Suprapubic skin (tissue), 4 donors: ENCODE measurements at places on chromosomes 7 and 10. TPM values are rescaled to one million over a fixed set of nuclear protein-coding genes. Genes with fewer than 3 reads are reported as not detected.

ADAMTS14 gene
- 0.32 TPM for total RNA-seq

GPRIN2 gene
- total RNA-seq: 41.8 TPM

PRTFDC1 gene
- total RNA-seq: 0.76 TPM

SLC35G1 gene
- total RNA-seq: 3.6 TPM

NKX1-2 gene
- 3.3 TPM for total RNA-seq

LRRC18 gene
- not detected for total RNA-seq

GPR158 gene
- not detected for total RNA-seq

DNA sequence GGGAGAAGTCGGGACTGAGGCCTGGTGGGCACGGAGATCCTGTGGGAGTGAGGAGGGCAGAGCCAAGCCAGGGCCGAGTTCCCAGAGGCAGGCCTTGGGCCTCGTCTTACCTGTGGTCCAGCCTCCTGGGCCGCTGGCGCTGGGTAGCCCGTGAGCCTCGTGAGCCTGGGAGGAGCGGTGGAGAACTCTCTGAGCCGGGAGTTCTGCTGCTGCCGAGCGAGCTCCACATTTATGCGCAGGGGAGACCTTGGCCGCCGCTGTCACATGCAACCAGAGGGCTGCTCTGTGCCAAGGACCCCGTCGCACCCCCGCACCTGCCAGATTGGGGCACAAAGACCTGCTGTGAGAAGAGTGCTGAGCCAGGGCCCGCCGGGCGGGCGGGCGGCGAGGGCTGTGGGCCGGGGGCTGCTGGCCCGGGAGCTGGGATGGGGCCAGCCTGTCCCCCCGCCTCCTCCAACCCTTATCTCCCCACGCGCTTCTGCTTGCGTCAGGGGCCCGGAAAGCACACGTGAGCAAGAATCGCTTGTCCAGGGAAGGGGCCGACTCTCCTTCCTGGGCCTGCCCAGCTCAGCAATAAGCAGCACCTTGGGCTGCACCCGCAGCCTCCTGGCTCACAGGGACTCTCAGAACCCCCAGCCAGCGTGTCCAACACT, 10.2 kb downstream of the VENTX start:
- no peak overlapping the region for H3K27ac ChIP-seq
- no peak for DNase-seq
- H3K4me3 ChIP-seq: no peak overlapping the region
- H3K4me1 ChIP-seq: no peaks in the 10 kb centered on the region

- no peak overlapping the region for H3K27ac ChIP-seq
- H3K36me3 ChIP-seq: no peaks in the 10 kb centered on the region
- no peaks in the 10 kb centered on the region for H3K27me3 ChIP-seq
- DNase-seq: no peak
- H3K4me3 ChIP-seq: no peak overlapping the region
- no peaks in the 10 kb centered on the region for H3K4me1 ChIP-seq
Measured at GRCh38 chr7:94832051-94832450, 75.3 kb upstream of the PPP1R9A start.

DNA sequence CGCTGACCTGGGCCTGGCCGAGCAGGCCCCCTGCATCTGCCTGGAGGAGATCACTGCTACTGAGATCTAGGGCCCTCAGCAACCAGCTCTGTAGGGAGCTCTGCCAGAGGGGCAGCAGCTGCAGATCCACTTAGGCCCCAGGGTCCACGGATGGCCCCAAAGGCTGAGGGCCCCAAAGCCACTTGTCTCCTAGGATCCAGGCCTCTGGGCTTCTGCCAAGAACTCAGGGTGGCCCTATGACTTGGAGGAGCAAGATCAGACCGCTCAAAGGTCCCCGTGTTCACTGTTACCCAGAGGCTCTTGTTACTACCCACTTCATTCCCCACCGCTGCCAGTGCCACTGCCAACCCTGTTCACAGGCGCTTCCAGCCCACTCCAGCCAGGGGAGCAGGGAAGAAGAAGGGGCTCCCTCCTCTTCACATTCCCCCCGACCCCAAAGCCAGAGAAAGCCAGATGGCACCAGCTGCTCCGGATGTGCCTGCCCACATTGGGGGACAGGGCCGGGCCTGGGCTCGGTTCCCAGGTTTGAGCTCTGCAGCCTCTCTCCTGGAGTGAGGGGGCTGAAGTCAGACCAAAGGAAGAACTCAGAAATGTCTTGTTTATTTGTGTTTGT, 7.6 kb downstream of the LZTS2 start:
- no peak overlapping the region for H3K27ac ChIP-seq
- H3K4me3 ChIP-seq: no peak overlapping the region
- H3K27me3 ChIP-seq: no peaks in the 10 kb centered on the region
- peaks cover 45% of the 10 kb centered on the region for H3K36me3 ChIP-seq
- H3K4me1 ChIP-seq: peaks cover 27% of the 10 kb centered on the region

DNA sequence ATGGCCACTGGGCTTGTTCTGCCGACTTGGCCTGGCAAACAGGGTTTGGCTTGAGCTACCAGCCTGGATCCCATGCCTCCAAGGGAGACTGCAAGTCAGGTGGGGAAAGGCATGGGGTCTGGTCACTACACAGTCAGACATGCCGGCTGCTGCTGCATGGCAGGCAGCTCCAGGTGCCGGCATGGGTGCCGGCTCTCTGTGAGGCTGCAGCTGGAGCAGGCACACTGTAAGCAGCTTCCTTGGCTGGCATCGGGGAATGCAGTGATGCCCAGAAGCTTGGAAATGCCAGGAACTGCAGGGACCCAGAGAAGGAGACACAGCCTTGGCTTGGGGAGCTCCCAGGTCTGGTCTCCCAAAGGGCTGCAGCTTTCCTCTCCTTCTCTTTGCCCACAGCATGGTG, 305.5 kb upstream of the NRG3 start:
- no peaks in the 10 kb centered on the region for H3K36me3 ChIP-seq
- no peaks in the 10 kb centered on the region for H3K4me1 ChIP-seq
- H3K27me3 ChIP-seq: no peaks in the 10 kb centered on the region
- no peak for DNase-seq
- H3K4me3 ChIP-seq: no peak overlapping the region
- H3K27ac ChIP-seq: no peak overlapping the region

- no peaks in the 10 kb centered on the region for H3K36me3 ChIP-seq
- H3K4me1 ChIP-seq: peaks cover 16% of the 10 kb centered on the region
- no peak overlapping the region for H3K27ac ChIP-seq
- H3K4me3 ChIP-seq: no peak overlapping the region
Measured at GRCh38 chr7:113083132-113083815, 3.4 kb downstream of the GPR85 start.

GRCh38 chr10:62095181-62096122, 173.2 kb downstream of the RTKN2 start:
- H3K4me1 ChIP-seq: peaks cover 32% of the 10 kb centered on the region
- no peak for DNase-seq
- H3K27me3 ChIP-seq: no peaks in the 10 kb centered on the region
- H3K36me3 ChIP-seq: peaks cover 28% of the 10 kb centered on the region
